Activated CD4-positive, alpha-beta T cell treated with anti-CD3 and anti-CD28 coated beads, Interleukin-2, Interleukin-6, amounts not matched to agents 100 ng/mL and 50 ng/mL, durations not matched to agents 16 hours and 8 hours (primary cell): ENCODE measurements at places on chromosomes 16 and 17.
A peak's percentile ranks its signal among the peaks of the same experiment; 100 is the strongest.

DNA sequence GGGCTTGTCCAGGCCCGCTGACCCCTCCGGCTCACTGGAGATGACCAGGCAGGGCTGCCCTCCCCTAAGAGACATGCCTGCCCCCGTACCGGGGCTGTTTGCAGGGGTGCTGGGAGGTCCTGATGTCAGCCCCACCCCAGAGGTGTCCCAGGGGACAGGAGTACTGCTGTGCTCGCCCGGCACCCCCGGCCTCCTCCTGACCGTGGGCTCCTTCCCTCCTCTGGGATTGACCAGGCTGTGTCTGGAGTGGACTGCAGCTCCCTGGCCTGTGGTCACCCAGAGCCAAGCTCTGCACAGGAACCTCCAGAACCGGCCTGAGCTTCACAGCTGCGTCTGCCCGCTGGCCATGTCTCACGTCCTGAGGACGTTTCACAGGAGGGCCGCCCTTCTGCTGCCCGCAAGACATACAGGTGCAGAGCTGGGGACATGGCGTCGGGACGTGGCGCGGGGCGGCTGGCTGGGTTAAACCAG is 53.2 kb downstream of the LMF1 start:
- DNase-seq: no peak

DNA sequence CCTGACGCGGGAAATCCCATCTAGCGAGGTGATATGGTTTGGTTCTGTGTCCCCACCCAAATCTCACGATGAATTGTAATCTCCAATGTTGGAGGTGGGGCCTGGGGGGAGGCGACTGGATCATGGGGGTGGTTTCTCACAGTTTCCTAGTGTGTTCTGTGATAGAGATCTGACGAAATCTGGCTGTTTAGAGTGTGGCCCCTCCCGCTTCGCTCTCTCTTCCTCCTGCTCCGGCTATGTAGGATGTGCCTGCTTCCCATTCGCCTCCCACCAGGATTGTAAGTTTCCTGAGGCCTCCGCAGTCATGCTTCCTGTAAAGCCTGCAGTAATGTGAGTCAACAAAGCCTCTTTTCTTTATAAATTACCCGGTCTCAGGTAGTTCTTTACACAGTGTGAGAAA is 31.6 kb downstream of the IFT140 start:
- DNase-seq: no peak

DNA sequence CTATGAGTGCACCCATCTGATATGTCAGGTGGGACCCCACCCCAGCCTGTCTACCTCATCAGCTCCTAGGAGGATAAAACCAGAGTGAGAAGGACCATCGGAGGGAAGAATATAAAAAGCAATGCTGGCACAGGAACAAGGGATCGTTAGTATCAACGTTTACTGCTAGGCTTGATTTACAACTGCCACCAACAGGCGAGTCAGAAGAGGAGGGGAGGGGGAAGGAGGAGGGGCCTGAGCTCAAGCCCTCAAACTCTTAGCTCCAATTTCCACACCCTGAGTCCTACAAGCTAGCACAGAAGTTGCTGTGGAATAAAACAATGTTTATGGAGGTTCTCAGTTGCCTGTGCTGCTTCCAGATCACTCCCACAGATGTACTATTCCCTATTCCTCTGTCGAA is 234.5 kb downstream of the C16orf78 start:
- DNase-seq: no peak

DNA sequence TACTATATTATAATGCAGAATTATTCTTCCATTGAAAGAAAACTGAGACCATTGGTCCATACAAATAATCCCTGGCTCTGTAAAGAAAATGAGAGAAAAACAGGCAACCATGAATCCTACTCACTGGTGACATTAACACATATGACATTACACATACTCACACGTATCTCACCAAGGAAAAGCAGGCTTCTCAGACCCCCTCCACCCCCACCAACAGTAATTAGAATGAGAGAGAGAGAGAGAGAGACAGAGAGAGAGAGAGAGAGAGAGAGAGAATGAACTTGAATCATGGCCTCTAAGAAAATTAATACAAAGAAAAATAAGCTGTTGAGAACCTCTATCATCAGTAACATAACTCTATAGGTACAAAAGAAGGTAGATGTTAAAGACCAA is 132.0 kb downstream of the SNX11 start:
- no peak for DNase-seq

- no peak for DNase-seq
Observed at GRCh38 chr16:66991545-66992077, 3.2 kb downstream of the CES4A start.

GRCh38 chr16:83581082-83581481 is 226.7 kb upstream of the HSBP1 start:
- peak; percentile 13 for DNase-seq

DNA sequence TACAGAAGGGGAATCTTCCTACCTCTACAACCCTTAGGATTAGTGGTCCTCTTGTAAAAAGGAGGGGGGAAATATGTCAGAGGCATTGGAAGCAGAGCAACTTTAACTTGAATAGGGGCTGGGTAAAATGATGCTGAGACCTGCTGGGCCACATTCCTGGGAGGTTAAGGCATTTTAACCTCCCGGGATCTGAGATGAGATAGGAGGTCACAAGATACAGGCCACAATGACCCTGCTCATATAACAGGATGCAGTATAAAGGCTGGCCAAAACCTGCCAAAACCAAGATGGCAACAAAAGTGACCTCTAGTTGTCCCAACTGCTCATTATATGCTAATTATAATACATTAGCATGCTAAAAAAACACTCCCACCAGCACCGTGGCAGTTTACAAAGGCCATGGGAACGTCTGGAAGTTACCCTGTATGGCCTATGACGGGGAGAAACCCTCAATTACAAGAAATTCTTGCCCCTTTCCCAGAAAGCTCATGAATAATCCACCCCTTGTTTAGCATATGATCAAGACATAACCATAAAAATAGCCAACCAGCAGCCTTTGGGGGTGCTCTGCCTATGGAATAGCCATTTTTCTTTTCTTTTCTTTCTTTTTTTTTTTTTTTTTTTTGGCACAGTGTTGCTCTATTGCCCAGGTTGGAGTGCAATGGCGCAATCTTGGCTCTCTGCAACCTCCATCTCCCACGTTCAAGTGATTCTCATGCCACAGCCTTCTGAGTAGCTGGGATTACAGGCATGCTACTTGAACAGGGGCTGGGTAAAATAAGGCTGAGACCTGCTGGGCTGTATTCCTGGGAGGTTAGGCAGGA is 6.2 kb upstream of the C1QTNF1 start:
- DNase-seq: no peak

GRCh38 chr17:78753316-78754250 is 28.5 kb downstream of the CYTH1 start:
- peak; percentile 58 for DNase-seq

- no peak for DNase-seq
Observed at GRCh38 chr16:13300066-13300840, 398.9 kb downstream of the SHISA9 start.

DNA sequence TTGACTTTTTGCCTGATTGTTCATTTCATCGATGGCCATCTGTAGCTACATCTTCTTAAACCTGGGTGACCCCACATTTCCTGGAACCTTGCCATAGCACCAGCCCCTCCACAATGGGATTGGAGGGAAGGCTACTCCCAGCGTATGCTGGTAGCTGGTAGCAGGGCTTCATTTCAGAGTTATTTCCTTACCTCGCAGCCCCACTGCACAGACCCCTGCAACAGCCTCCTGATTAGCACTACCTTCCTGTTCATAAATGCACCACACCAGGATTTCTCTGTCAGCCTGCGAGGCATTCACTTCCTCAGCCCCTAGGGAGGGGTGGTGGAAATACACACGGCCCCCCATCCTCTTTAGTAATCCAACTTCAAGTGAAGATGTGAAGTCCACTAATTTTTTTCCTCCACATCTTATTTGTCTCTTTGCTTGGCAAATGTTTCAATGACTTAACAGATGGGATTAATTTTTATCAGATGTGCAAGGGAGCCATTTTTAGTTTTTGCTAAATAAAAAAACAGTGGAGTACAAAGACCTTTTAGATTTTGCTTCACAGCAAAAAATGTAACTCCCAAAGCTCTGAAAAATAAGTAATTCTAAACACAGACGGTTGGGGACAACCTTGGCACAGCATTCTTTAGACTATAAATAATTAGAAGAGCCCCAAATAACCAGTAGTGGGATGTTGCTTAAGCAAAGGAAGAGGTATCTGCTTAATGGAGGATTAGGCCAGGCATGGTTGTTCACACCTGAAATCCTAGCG is 76.6 kb downstream of the CLEC16A start:
- DNase-seq: no peak

- DNase-seq: no peak
Observed at GRCh38 chr17:41586863-41587495, at the start of gene KRT14. Gene KRT14 (minus strand): TSS chr17:41586895. CDS start chr17:41586834, 61 bp downstream.

GRCh38 chr17:74217037-74217730 is 3.8 kb downstream of the TTYH2 start:
- DNase-seq: no peak

- DNase-seq: no peak
Observed at GRCh38 chr16:72896485-72897118, 151.3 kb downstream of the ZFHX3 start.

DNA sequence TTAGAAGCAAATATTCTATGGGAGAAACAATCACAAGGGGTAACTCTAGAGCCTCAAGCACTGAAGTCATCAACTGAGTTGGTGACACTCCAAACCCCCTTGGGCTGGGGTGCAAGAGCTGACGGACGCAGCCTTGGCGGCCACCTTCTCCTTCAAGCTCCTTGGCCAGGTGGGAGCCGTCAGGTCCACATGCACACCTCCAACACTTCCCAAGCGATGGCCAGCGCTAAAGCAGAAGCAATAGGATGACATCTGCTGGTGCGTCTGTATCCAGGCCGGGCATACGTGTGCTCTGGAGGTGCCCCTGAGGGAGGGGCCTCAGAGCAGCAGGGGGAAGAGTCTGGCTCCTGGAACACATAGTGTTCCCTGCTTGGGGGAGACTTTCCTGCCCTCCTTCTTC is 12.2 kb upstream of the FOXJ1 start:
- DNase-seq: no peak

- DNase-seq: no peak
Observed at GRCh38 chr16:79573071-79573470, 27.5 kb downstream of the MAF start.

DNA sequence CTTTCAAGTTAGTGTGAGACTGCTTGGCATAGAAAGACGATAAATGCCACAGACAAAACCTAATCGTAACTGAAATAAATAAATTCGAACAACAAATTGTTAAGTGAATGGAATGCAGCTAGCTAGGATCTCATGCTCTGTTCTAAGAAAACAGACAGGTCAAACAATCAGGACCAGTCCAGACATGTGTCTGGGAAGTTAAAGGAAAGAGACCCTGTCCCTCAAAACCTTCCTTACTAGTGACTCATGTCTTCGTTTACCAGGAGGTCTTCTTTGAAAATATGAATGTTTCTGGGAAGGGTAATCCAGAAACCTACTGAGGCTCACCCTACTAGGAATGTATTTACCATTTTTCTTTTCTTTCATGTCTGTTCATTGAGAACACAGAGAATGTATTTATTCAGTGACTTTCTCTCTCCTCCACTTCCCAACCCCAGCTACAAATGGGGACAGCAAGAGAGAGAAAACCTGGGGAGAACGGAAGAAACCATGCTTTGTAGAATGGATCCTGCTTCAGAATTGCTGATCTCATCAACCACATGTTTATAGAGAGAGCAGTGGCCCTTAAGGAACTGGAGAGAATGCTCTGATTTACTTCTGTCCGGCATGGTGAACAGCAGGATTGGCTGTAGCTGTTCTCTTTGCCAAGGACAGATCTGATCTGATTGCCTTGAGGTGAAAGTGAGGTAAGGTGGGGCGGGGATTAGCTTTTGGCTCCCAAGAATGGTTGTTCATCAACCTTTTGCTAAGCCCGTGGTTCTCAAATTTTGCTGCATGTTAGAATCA is 39.4 kb upstream of the DHX8 start:
- DNase-seq: no peak

- no peak for DNase-seq
Observed at GRCh38 chr17:49216482-49216881, 6.0 kb downstream of the ABI3 start.

DNA sequence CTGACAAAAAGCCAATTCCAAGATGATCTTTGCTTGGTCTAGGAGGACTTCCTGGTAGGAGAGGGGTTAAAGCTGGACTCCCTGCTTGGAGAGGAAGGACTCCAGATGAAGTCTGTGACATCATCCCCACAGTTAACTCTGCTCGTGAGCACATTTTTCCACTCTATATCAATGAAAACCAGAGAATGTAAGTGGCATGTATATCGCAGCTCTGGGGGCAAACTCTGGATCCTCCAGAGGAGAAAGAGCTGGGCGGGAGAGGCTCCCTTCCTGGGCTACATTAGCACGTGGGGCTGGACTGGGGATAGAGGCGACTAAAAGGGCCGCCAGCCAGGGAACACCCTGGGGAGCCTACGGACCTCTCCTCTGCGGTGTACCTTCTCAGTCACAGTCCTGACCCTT is 34.1 kb downstream of the HIC1 start:
- no peak for DNase-seq

DNA sequence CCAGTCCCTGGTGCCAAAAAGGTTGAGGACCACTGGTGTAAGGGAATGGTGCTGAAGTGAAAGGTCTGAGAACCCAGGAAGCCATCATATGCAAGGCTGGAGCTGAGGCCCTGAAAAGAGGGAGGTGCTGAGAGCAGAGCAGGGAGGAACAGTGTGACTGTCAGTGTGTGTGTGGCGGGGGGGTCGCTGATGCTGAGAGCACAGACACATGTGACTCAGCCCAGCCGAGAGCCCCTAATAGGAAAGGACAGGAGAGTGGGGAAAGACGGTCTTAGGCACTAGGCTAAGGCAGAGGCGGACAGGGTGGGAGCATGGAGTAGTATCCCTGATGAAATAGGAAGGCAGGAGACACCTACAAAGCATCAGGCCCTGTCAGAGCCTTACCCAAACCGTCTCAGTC is 1.2 kb downstream of the B9D1 start:
- DNase-seq: no peak

- no peak for DNase-seq
Observed at GRCh38 chr17:34884597-34884996, 76.7 kb downstream of the CCT6B start.

GRCh38 chr17:48307814-48308411 is 122.1 kb downstream of the SKAP1 start:
- peak; percentile 57 for DNase-seq

- DNase-seq: no peak
Observed at GRCh38 chr17:56314026-56314425, 160.8 kb downstream of the ANKFN1 start.

GRCh38 chr16:83215406-83216001 is 588.7 kb downstream of the CDH13 start:
- DNase-seq: peak; percentile 69

- DNase-seq: no peak
Observed at GRCh38 chr16:81443688-81444447, 740 bp upstream of the CMIP start.

GRCh38 chr17:2849327-2849670 is 53.1 kb downstream of the RAP1GAP2 start:
- no peak for DNase-seq

DNA sequence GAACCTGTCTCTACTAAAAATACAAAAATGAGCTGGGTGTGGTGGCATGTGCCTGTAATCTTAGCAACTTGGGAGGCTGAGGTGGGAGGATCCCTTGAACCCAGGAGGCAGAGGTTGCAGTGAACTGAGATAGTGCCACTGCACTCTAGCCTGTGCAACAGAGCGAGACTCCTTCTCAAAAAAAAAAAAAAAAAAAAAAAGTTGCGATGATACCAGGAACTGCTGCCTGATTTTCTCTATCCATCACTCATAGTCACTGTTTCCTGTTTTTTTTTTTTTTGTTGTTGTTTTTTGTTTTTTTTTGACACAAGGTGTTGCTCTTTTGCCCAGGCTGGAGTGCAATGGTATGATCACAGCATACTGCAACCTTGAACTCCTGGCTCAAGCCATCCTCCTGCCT is 59.2 kb downstream of the ABCC1 start:
- no peak for DNase-seq

GRCh38 chr17:70405492-70406220 is 236.3 kb downstream of the KCNJ2 start:
- DNase-seq: peak; percentile 11
